Chondrocyte (in vitro differentiated cells): ENCODE measurements at places on chromosomes 2 and 18. TPM values are rescaled to one million over a fixed set of nuclear protein-coding genes. Genes with fewer than 3 reads are reported as not detected.

GRCh38 chr18:21853775-21854552, 113.4 kb downstream of the MIB1 start:
- DNase-seq: no peak
- no peak overlapping the region for H3K4me3 ChIP-seq
- H3K27ac ChIP-seq: peak overlapping the region; percentile 30
- peaks cover 14% of the 10 kb centered on the region for H3K4me1 ChIP-seq

DNA sequence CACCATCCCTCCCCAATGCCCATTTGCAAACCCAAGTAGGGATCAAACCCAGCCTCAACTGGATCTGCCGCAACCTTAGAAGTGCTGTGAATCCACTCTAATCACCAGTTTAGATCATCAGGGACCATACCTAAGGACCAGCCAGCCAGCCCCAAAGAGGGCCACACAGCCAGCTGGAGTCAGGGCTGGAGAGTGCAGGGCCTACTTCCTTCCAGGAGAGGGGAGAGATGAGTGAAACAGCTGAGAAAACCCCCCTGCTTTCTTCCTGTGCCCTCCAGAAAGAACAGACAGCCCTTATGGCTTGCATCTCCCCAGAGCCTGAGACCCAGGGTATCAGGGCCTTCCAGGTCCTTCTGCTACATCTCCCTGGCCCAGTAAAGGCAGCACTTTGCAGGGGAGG, 25.8 kb downstream of the YPEL5 start:
- H3K4me3 ChIP-seq: no peak overlapping the region
- H3K27me3 ChIP-seq: no peaks in the 10 kb centered on the region
- no peak overlapping the region for H3K27ac ChIP-seq
- no peak for DNase-seq

GRCh38 chr2:113183264-113183663, 9.5 kb downstream of the PSD4 start:
- no peaks in the 10 kb centered on the region for H3K27me3 ChIP-seq
- H3K27ac ChIP-seq: no peak overlapping the region
- no peaks in the 10 kb centered on the region for H3K36me3 ChIP-seq
- no peak overlapping the region for H3K4me3 ChIP-seq
- peak; percentile 59 for DNase-seq

- H3K27me3 ChIP-seq: no peaks in the 10 kb centered on the region
- H3K27ac ChIP-seq: no peak overlapping the region
- no peak overlapping the region for H3K4me3 ChIP-seq
- peaks cover 18% of the 10 kb centered on the region for H3K4me1 ChIP-seq
- H3K36me3 ChIP-seq: peaks cover 3% of the 10 kb centered on the region
Measured at GRCh38 chr2:152387041-152387440, 52.1 kb downstream of the FMNL2 start.

PROC gene
- 2.6 to 5.3 TPM (median 2.7 TPM) in 3 replicates for total RNA-seq

HADHA gene
- 98.0 to 119 TPM (median 103 TPM) in 3 replicates for total RNA-seq
